H9 (cell line): ENCODE measurements at places on chromosomes 6 and 20.

GRCh38 chr6:5712349-5713215 lies 294.1 kb downstream of the NRN1 start:
- no peak for DNase-seq

GRCh38 chr20:37194621-37195417 lies 15.5 kb upstream of the MROH8 start:
- no peak for DNase-seq

DNA sequence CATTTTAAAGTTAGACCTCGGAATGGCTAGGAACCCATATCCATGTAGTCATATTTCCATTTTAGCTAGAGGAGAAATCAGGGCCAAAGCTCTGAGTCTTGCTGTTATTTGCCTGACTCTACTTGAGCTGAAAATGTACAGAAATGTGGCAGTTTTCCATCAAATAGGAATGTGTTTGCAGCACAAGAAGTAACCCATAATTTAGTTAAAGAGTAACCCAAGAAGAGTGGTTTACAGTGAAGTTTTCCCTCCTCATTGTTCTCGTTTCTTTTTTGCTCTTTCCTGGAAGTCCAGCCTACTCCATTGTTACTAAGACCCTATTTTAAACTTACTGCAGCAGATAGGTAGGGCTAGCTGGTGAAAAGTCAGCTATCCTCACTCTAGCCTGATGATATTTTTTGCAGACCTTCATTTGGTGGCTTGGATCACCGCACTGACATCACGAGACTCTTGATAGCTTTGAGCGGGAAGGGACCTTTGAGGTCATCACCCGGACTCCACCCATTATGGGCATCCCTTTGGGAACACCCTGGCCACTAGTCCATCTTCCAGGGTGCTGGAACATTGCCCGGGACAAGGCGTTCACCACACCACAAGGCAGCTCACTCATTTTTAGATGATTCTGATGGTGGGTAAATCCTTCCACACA lies 28.0 kb upstream of the ADGRF5 start:
- DNase-seq: no peak

DNA sequence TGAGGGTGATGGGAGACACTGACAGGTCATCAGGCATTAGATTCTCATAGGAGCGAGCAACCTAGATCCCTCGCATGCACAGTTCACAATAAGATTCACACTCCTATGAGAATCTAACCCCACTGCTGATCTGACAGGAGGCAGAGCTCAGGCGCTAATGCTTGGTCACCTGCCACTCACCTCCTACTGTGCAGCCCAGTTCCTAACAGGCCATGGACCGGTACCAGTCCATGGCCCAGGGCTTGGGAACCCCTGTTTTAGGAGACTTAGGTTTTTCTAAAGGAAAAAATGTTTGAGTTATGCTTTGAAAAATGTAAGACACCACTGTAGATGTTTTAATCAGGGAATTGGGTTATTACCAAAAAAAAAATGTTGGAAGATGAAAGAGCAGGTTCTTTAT lies 6.7 kb downstream of the HLA-E start:
- DNase-seq: no peak

- DNase-seq: no peak
Measured at GRCh38 chr20:49892260-49892659, 23.1 kb downstream of the SPATA2 start.

DNA sequence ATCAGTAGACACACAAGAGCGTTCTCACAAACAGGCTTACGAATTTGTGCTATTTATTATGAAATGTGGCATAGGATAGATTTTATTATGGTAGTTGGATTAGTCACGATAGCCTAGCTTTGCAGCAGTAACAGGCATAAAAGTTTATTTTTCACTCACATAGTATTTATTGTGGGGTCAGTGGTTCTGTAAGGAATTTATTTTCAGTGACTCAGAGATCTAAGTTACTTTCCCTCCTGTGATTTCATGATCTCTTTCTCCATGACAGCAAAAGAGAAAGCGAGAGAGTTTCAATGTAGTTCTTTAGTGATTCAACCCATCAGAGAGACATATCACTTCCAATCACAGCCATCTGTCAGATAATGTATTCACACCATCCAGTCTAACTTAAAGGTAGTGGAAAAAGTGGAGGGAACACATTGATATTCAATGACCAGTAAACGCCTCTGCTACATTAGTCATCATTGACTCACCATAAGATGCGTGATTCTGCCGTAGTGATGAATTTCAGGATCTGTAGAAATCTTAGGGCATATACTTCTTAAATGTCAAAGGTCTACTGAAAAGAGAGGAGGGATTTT lies 605.5 kb downstream of the HDGFL1 start:
- DNase-seq: no peak

DNA sequence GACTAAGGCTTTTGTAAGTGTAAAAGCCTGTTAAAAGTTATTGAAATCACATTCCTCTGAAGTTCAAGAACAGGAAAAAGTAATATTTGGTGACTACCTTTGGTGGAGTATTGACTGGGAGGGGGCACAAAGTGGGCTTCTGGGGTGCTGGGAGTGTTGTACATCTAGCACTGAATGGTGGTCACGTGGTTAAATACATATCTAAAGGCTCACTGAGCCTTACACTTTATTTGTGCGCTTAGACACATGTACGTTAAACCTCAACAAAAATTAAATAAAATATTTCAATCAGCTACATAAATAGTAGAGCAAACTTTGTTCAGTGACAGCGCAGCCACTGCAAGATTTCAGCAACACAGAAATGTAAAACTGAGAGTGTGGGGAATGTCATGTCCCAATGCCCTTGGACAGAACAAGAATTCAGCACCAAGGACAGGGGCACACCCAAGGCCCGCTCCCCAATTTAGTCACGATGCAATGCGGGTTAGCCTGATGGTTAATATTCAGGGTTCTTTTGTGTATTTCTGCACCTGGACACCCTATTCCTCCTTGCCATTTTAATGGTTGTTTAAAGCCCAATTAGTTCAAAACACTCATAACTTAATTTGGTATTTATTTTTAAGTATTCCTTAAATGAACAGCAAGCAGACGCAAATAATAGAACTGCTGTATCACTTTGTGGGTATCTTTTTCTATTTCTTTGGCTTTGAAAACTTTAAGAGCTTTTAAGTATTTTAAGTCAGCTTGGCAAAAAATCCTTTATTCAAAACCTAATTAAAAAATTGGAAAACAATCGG lies 37.4 kb downstream of the ANGPT4 start:
- DNase-seq: no peak

- no peak for DNase-seq
Measured at GRCh38 chr6:40950986-40951698, 87.9 kb downstream of the UNC5CL start.

DNA sequence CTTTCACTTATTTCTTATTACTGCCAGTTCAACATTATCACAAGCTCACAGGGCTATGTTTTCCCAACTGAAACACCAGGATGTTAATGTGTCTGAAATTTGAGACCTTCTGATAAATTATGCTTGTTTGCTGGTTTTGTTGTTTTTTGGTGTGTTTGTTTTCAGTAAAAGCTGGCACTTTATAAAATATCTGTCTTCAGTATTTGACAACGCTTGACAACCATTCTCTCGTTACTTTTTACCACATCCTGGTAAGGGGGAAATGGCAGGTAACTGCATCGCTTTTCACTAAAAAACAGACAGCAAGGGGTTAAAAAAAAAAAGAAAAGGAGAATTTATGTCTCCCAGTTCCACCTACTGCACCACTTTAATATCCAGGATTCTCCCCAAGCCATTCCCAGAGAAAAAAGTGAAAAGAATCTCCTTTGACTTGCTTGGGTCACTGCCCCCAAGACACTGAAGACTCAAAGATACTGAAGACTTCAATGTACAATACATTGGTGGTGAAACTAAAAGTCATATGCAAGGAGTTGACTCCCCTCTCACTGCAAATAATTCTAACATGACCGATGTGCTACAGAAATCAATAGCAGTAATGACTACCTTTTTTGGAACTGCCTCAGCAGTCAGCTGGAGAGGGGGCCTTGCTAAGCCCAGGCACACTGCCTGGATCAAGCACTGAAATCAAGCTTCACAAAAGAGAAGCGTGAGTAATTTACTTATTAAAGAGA lies 88.9 kb downstream of the HIVEP2 start:
- no peak for DNase-seq

DNA sequence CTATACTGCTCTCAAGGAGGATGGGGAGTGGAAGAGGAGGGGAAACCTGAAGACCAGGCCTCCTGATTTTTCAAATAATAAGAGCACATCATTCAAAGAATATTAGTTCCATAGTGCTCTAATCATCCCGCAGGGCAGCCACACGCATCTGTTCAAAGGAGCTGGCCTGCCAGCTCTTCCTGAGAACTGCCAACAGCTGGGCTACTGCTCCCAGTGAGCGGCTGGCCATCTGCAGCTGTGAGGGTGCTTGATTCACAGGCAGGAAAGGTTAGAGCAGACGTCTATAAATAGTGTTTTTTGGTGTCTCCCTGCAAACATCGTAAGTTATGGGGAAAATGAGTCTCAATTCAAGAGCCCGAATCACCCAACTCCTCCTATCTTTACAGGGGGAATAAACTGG lies 17.3 kb downstream of the NSFL1C start:
- no peak for DNase-seq

- no peak for DNase-seq
Measured at GRCh38 chr6:146803601-146804000, 204.8 kb downstream of the ADGB start.

GRCh38 chr6:1738558-1739081 lies 128.9 kb downstream of the FOXC1 start:
- no peak for DNase-seq

DNA sequence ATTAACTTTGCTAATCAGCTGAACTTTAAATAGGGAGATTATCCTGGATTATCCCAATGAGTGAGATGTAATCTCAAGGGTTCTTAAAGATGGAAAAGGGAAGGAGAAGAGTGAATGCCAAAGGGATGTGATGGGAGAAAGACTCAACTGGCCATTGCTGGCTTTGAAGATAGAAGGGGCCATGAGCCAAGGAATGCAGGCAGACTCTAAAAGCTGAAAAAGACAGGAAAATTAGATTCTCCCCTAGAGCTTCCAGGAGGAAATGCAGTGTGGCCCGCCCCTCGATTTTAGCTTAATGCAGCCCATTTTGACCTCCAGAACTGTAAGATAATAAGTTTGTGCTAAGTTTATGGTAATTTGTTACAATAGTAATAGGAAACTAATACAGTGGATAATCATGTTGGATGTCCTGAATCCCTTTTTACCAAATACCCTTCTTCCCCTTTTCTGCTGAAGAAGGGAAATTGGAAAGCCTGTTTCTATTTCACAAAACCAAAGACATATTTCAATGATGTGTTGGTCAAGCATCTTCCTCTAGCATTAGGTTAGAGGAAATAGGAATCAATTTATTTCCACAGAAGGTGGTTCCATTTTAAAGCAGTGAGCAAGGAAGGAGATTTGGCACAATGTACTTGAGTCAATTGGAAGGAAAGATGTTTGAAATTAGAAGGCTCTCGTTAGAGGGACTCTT lies 3.3 kb upstream of the HDDC2 start:
- no peak for DNase-seq

- no peak for DNase-seq
Measured at GRCh38 chr20:33516882-33517281, 27.0 kb downstream of the CBFA2T2 start.

DNA sequence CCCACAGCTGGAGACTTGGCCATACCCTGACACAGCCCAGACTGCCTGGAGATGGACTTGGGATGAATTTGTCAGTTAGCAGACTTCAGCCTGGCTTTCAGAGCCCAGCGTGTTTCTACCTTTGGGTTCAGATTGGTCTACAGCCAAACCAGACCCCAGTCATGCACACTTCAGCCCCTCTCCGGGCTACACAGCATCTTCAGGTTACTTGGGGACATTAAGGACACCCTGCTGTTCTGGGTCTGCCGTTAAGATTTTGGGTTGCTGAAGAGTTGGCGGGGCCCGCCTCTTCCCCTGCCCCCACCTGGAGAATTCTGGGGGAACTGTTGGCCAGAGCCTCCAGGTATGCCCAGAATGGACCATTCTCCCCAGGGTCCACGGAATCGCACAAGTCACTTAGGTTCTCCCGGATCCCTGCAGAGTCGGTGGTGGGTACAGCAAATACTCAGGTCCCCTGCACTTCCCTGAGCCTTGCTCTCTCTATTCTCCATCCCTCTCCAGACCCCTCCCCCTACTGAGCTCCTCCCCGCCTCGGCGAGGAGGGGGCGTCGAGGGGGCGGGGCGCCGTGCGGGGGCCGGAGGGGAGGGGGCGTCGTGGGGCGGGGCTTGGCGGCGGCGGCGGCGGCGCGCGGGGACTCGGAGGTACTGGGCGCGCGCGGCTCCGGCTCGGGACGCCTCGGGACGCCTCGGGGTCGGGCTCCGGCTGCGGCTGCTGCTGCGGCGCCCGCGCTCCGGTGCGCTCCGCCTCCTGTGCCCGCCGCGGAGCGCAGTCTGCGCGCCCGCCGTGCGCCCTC lies at the start of gene PTK7:
Gene PTK7, plus strand, starts transcription at position 645 of the 794 bp plus-strand sequence. CDS start 175 bp downstream, outside the sequence.
- DNase-seq: peak; percentile 87

DNA sequence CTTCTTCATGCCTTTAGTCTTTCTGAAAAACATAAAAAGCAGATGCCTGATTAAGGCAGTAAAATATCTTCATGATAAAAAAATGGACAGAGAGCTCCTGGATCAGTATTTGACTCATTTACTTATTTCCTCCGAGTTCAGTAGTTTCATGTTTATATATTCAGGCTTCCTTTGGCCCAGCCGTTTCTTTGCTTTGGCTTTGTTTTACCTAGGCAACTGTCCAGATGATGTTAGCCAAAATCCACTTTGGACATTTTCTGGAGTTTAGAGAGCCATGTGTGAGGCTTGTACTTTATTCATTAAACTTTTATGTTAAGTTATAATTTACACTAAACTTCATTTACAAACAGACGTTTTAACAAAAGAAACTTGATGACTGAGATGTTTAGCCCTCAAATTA lies 307.1 kb upstream of the RSPO3 start:
- no peak for DNase-seq

- no peak for DNase-seq
Measured at GRCh38 chr6:160069050-160069454, 52.6 kb upstream of the SLC22A1 start.

- DNase-seq: no peak
Measured at GRCh38 chr6:6602262-6602661, 13.7 kb downstream of the LY86 start.

DNA sequence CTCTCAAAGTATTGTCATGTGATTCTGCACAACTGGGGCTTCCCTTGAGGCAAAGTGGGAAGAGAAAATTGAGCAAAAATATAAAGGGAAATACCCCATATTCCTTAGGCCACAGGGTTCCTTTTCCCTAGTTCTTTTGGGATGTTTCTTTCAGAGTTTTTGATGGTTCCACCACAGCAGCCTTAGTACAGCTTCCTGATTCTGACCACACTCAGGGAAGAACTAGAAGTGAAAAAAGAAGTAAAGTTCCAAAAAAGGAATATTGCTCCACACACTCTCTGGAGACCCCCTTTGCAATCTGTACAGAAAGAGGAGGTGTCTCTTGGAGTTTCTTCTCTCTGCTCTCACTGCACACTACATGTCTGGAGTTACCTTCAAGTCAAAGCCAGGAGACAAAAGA lies 27.9 kb upstream of the HLA-DQA2 start:
- DNase-seq: no peak

- DNase-seq: no peak
Measured at GRCh38 chr6:47032974-47033765, 9.0 kb downstream of the ADGRF1 start.

DNA sequence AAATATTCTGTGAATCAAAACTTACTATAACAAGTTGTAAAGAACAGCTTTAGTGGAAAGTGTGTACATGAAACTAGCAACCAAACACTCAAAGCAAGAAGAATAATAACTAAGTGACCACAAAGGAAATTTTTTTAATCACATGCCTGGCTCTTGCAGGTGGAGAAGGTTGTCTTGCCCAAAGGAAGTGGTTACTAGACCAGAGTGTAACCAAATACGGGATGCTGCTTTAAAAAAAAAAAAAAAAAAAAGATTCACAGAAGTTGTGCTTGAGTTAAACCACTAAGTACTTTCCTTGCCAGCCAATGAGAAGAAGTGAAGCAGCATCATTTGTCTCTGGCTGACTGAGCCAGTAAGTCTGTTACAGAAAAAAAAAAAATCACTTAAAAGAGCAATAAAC lies 19.1 kb upstream of the HLA-DQB1 start:
- no peak for DNase-seq
